Islet precursor cell (in vitro differentiated cells): ENCODE measurements at places on chromosomes 12 and 14.

DNA sequence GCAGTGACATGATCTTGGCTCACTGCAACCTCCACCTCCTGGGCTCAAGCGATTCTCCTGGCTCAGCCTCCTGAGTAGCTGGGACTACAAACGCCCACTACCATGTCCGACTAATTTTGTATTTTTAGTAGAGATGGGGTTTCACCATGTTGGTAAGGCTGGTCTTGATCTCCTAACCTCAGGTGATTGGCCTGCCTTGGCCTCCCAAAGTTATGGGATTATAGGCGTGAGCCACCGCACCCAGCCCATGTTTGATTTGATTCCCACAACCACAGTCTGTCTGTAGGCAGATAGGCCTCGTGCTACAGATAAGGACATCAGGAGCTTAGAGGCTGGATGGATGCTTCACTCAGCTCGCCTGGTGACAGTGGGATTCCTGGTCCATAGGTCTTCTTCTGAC is 23.0 kb downstream of the EML1 start:
- DNase-seq: peak; percentile 12

- DNase-seq: no peak
These were observed 299.6 kb downstream of the PCNX1 start for GRCh38 chr14:71206766-71207371.

GRCh38 chr14:101215927-101216326 is 312.4 kb upstream of the RTL1 start:
- DNase-seq: peak; percentile 41

DNA sequence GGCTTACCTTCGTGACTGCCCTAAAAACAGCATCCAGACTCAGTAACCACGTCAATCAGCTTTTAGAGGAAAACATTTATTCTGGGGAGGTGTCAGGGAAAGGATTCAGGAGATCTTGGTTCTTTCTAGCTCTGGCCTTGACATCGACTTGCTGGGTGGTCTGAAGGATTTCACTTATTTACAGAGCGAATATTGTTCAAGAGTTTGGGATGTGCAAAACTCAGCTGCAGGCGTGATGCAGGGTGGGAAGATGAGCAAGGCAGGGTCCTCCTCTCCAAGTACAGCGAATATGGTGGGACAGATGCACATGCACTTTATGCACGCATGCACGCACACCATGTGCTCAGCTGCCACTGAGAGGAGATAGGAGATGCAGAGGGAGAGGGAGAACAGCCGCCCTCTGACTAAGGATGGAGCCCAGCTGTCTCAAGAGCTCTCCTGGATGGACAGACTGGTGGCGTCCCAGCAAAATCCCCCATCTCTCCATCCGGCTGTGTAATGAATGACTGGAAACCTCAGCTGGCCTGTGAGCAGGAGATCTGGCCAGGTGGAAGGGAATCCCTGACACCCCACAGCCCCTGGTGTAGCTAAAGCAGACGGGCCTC is 24.4 kb upstream of the BDKRB1 start:
- no peak for DNase-seq

- no peak for DNase-seq
These were observed 201.9 kb downstream of the AACS start for GRCh38 chr12:125267114-125267513.
